ENCODE measurements at places on chromosomes 11 and 22.

GRCh38 chr22:49192180-49192856 lies 635.4 kb downstream of the BRD1 start:
- DNase-seq = no peak

GRCh38 chr11:12674936-12675696 lies 895 bp downstream of the TEAD1 start:
- DNase-seq = peak; percentile 21

- no peak for DNase-seq
Measured at GRCh38 chr11:14125529-14125928, 163.0 kb downstream of the SPON1 start.

- DNase-seq = no peak
Measured at GRCh38 chr22:50218153-50218995, 17.6 kb downstream of the SELENOO start.

DNA sequence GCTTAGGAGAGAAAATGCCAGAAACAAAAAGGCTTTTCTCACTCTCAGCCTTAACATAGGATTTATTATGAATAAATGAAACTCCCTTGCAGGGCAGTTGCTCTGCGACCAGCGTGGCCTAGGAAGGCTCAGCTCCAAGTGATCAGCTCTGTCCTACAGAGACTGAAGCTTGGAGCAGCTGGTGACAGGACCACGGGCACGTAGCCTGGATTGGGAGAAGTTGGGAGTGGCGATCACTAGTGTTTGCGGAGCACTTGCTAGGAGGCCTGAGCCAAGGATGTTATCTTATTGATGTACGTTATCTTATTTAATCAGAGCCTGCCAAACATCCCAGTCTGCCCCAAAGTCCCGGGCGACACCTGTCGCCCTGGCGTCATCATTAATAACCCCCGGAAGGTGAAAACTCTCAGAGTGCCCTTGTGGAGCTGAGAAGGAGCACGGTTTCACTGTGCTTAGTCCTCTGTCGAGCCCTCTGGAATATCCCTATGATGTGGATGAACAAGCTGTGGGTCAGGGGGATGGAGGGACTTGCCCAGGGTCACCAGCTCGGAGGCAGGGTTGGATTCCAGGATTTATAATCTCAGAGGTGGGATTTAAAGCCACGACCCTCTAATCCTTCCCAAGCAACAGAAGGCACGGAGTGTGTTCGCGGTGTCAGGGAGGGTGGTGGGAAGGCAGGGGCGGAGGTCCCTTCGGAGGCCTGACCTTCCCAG lies 40.8 kb upstream of the SMIM38 start:
- DNase-seq = no peak

DNA sequence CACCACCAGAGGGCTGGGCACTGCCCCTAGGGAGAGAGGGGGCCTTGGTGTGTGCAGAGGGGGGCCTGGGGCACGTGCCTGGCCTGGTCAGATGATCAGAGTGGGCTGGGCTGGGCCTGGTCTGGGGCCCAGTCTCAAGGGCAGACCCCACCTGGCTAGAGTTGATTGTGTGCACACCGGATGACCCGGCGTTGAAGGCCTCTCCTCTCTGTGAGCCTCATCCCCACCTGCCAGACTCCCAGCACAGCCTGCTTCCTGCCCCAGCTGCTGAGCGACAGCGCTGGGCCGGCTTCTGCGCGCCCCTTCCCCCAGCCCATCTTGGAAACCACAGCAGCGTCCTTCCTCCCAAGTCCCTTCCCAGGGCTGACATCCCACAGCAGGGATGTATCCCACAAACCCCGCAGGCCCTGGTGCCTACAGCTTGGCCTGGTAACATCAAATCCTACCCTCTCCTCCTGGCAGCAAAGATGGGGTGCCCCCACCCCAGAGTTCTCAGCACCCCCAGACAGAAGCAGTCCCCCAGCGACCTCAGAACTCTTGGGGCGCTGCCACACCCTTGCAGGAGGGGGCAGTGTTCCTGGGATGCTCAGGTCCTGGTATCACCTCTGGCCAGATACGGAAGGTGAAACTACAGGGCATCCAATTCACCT lies 11.0 kb upstream of the TSSC4 start:
- no peak for DNase-seq

- no peak for DNase-seq
Measured at GRCh38 chr11:69721745-69722144, 17.9 kb upstream of the FGF19 start.

- no peak for DNase-seq
Measured at GRCh38 chr11:2877474-2877873, 8.1 kb downstream of the CDKN1C start.

- no peak for DNase-seq
Measured at GRCh38 chr22:46654927-46655595, 34.9 kb downstream of the GRAMD4 start.

DNA sequence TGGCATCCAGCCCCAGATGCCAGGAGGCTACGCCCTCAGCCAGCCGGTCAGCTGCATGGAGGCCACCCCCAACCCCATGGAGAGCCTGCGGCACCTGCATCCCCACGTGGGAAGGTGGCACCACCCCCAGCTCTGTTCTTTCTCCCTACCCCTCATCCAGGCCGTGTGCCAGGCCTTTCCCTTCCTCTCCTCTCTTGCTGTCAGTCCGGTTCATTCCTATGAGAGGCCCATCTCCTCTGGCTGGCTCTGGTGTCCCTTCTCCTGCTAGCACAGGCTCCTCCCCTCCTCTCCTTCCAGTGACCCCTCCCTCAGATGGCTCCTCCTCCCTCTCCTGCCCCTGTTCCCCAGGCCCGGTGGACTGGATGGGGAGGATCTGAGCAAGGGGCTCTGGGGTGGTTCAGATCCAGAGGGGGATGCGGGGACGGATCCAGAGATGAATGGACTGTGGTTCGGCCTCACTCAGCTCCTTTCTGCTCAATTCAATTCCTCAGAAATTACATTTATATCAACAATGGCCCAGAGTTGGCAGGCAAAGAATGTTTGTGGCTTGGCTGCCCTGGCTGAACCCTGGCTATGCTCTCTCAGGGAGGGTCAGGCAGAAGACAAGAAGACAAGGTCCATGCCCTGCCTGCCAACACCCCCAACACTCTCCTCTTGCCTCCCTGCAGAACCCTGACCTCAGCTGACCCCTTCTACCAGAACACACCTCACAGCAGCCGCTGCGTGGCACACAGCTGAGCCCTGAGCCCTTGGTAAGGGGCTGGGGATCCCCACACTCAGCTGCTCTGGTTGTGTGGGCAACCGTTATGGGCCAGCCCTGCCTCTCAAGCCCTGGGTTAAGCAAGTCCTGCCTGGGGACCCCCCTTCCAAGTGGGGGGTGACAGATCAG lies 18.5 kb upstream of the LRRC10B start:
- no peak for DNase-seq

- DNase-seq = no peak
Measured at GRCh38 chr22:30481711-30482110, 9.9 kb upstream of the SEC14L3 start.

- no peak for DNase-seq
Measured at GRCh38 chr22:49271369-49271727, 556.3 kb downstream of the BRD1 start.

DNA sequence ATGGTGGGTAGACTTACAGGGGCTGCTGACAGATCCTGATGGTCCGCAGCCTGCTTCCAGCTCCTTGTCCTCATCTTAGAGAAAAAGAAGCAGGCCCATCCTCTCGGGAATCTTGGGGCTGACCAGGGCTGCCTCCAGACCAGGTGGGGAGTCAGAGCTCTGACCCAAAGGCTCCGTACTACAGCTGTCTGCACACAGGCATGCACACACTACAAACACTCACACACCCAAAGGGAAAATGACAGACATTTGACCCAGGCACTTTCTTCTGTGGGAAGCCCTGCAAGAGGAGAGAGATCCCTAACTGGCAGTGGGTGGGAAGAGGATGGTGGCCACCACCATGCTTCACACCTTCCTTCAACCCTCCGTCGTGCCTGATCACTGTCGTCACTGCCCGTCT lies 46.9 kb upstream of the MYOD1 start:
- no peak for DNase-seq

GRCh38 chr11:28384418-28384817 lies 276.2 kb downstream of the METTL15 start:
- DNase-seq = no peak

- DNase-seq = no peak
Measured at GRCh38 chr11:2387266-2387987, 10.3 kb downstream of the CD81 start.

GRCh38 chr11:18618342-18619025 lies 15.7 kb downstream of the SPTY2D1 start:
- no peak for DNase-seq

DNA sequence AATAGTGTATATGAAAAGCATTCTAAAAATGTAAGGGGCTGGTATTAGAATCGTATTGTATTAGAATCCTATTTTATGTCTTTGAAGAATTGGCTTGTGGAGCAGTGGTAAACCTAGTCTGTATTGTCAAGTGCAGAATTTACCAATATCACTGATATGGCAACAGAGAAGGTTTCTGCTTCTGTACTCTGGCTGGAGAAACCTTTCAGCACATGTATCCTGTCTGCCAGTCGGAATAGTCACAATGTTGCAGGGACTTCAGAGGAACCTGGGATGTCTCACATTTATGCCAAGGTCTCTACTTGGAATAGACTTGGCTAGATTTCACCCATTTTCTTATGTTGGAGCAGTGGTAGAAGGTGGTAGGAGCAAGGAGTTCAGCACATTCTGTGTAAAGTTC lies 4.4 kb downstream of the MTMR3 start:
- DNase-seq = no peak

DNA sequence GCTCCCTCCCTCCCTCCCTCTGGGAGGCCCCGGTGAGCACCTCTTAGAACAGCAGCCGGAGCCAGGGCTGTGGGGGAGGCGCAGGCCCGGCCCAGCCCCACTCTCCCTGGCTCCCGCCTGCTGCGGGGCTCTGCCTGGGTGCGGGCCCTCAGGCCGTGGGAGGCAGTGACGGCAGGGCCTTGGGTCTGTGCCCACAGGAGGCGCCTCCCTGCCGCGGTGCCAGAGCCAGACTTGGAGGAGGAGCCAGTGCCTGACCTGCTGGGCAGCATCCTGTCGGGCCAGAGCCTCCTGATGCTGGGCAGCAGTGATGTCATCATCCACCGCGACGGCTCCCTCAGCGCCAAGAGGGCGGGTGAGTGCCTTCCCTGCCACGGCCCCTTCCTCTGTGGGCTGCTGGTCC lies 9.5 kb downstream of the IRF7 start:
- no peak for DNase-seq

GRCh38 chr22:32745251-32745995 lies 56.1 kb upstream of the TIMP3 start:
- no peak for DNase-seq

DNA sequence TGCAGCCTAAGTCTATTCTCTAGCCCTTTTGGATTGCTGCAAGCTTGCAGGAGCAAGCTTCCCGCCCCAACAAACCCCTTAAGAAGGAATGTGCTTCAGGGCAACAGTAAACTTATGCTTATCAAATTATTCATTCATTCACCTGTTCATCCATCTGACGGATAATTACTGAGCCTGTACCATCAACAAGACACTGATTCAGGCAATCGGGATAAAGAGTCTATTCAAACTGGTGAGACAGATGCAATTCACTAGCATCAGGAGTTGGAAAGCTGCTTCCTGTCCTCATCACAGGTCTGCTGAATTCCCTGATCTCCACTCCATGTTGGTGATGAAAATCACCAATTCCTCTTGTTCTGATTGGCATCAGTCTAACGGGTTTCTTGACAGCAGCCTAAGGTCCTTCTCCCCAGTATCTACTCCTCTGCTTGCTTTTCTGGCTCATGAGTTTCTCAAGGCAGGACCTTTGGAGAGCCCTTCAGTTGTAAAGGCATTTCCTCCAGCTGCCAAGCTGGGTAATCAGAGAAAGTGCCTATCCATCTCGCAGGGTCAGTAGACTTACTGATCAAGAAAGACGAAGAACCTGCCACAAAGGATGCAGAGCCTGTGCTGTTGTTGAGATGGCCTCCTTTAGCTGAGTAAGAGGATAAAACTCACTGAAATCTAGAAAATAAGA lies 429.0 kb upstream of the SYN3 start:
- no peak for DNase-seq

GRCh38 chr11:62130283-62131169 lies 6.7 kb downstream of the INCENP start:
- DNase-seq = no peak

DNA sequence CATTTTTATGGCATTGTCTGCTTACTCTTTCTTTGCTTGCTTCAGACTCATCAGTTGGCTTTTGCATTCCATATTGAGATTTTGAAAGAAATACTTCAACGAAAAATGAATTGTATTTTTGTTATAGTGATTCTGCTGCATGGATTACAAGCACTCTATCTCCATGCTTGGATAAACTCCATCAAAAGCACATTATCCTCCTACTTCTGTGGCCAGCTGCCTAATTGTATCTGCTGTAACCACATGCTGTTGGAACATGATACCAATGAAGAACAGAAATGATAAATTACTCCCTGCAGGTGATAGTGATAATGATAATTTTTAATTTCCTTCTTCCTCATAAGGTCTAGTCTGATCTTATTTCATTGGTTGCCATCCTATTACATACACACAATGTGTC lies 100.8 kb downstream of the PRMT3 start:
- DNase-seq = no peak

DNA sequence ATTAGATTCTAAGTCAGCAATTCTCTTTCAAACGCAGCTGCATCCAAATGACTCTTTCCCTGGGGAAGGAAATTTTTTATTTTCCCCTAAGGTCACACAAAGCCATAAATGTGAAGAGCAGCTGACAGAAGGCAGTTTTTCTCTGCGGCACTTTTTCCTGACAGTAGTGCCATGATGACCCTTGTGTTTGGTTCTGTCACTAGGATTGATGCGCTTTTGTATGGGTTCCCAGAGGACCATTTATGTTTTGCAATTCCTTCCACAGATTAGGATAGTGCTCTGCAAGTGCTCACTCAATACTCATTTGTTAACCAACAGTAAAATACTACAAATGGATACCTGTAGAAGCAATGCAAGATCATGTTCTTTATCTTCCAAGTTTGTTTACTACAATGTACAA lies 359.6 kb upstream of the CTSC start:
- DNase-seq = no peak

DNA sequence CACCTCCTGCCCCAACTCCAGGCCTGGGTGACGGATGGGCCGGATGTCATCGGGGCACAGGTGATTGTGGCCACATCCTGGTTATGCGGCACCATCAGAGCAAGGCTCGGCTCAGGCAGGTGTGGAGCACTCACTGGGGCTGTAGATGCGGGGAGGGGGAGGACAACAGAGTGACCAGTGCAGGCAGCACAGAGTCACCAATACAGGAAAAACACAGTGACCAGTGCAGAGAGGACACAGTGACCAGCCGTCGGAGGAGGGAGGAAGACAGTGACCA lies 209.1 kb downstream of the BRD1 start:
- no peak for DNase-seq

- no peak for DNase-seq
Measured at GRCh38 chr11:66643745-66644437, 5.4 kb downstream of the RBM4 start.

DNA sequence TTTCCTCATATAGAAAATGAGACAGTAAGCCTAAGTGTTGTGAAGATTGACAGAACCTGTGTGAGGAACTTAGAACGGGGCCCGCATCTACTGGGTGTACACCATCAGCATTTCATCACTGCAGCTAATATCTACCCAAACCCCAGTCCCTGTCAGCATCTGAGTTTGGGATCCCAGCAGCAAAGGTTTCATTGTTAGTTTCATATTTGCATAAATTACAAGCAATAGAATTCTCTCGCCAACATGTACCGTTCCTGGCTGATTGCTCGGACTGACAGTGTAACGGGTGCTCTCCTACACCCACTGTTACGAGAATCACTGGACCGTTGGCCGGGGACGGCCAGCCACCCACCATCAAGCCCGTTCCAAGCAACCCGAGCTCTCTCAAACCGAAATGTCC lies 10.4 kb upstream of the TMPRSS6 start:
- DNase-seq = no peak
